ENCODE measurements at places on chromosomes 3 and 15.
A peak's percentile ranks its signal among the peaks of the same experiment; 100 is the strongest.

- no peak for DNase-seq
Observed at GRCh38 chr3:126270145-126270811, 86.9 kb downstream of the KLF15 start.

GRCh38 chr15:72229076-72229946 lies 1.7 kb downstream of the PKM start:
- no peak for DNase-seq

- no peak for DNase-seq
Observed at GRCh38 chr3:12878141-12878574, 36.8 kb upstream of the RPL32 start.

- no peak for DNase-seq
Observed at GRCh38 chr15:83850015-83850414, 196.1 kb downstream of the ADAMTSL3 start.

GRCh38 chr3:152559246-152559645 lies 275.7 kb upstream of the P2RY1 start:
- no peak for DNase-seq

DNA sequence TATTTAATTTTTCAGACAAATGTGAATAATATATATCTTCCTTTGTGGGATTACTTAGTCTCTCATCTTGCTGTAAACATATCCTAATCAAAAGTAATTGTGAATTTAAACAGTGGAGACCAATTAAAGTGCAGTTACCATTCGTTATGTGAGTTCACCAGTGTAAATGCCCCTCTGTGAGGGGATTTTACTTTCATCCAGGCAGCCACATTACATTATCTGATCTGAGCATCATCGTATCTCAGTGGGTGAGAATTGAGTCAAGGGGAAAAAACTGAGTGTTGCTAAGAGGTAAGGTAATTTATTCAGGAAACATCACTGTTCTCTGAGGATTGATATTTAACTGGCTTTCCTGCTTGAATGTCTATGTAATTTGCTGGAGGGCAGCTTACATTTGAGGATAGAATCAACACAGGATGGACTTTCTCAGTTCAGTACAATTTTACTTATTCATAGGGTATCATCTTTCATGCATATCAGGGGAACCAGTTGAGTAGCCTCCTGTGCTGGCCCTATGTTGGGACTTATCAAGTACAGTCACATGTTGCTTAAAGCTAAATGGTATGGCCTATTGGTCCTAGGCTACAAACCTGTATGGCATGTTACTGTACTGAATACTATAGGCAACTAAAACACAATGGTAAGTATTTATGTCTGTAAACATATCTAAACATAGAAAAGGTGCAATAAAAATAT lies 219.7 kb downstream of the CD47 start:
- no peak for DNase-seq

GRCh38 chr15:57160823-57161560 lies 215.3 kb upstream of the CGNL1 start:
- no peak for DNase-seq

GRCh38 chr3:42289026-42289425 lies 23.0 kb upstream of the CCK start:
- no peak for DNase-seq

- no peak for DNase-seq
Observed at GRCh38 chr3:77191640-77192039, 151.7 kb downstream of the ROBO2 start.

- DNase-seq, result no peak
Observed at GRCh38 chr3:152263711-152264110, 5.0 kb upstream of the MBNL1 start.

- no peak for DNase-seq
Observed at GRCh38 chr3:30551927-30552326, 54.5 kb upstream of the TGFBR2 start.

DNA sequence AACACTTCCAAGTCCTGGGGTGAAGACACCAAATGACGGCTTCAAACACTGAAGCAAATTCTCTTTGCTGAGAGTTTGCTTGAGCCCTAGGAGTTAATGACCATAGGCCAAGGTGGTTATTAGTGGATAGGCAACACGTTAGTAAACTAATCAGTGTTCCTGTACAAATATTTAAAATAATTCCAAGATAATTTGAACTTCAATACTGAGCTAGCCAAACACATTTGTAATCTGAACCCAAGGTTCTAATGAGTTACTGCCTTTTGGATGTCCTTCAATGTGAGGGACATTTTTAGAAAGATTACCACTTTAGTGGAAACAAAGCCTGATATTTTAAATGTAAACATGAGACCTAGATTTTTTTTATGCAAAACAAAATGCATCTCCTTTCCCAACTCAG lies 94.6 kb downstream of the THRB start:
- DNase-seq, result no peak

- DNase-seq, result no peak
Observed at GRCh38 chr15:89301304-89302089, 33.1 kb downstream of the POLG start.

DNA sequence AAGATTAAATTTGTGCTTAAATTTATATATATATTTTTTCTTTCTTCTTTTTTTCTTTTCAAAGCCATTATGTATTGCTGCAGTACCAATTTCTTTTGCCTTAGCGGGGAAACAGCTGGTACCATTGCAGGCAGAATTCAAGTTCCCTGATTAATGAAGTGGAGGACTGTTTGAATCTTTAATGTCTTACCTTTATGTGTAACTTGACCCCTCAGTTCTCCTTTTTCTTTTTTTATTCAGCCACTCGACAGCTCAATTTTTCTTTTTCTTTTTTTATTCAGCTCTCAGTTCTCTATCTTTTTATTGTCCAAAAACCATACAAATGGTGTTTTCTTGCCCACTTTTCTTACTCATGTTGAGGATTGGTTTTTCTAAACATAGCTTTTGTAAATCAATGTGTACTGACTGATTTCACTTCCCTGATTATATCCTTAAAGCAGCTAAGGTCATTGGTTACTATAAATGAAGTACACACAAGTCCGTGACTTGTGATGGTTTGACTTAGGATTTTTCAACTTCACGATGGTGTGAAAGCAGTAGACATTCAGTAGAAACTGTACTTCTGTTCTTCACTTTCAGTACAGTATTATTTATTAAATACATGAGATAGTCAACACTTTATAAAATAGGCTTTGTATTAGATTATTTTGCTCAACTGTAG lies 22.8 kb downstream of the ATP2C1 start:
- no peak for DNase-seq

DNA sequence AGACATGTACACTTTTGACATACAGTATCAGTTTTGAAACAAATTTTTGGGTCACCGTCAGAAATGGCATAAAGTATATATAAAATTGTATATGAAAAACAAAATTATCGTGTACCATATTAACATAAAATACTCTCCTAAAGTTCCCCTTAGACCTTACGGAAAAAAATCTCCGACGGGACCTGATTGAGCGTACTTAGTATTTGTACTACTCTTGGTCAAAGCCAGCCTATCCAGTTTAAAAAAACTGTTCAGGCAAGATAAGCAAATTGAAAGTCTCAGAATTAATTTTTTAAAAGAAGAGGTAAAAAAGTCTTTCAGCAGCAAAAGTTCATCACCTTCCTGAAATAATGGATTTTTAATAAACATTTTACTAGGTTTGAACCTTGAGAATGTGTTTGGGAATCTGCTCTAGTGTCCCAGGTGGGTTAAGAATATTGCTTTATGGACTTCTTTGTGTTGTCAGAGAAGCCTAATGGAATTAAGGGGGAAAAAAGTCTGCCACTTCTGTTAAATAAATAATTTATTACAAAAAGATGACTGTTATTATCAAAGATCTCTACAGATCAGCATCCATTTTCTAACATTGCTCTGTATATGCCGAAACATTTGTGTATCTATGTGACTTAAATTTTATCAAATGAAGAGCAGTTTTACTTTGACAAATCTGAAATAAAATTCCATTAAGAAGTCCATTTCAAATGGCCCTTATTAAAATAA lies 48.6 kb downstream of the ZBTB20 start:
- DNase-seq, result no peak

- no peak for DNase-seq
Observed at GRCh38 chr3:104961851-104962250, 404.9 kb upstream of the ALCAM start.

- DNase-seq, result no peak
Observed at GRCh38 chr3:112741983-112742382, 101.0 kb upstream of the CCDC80 start.

DNA sequence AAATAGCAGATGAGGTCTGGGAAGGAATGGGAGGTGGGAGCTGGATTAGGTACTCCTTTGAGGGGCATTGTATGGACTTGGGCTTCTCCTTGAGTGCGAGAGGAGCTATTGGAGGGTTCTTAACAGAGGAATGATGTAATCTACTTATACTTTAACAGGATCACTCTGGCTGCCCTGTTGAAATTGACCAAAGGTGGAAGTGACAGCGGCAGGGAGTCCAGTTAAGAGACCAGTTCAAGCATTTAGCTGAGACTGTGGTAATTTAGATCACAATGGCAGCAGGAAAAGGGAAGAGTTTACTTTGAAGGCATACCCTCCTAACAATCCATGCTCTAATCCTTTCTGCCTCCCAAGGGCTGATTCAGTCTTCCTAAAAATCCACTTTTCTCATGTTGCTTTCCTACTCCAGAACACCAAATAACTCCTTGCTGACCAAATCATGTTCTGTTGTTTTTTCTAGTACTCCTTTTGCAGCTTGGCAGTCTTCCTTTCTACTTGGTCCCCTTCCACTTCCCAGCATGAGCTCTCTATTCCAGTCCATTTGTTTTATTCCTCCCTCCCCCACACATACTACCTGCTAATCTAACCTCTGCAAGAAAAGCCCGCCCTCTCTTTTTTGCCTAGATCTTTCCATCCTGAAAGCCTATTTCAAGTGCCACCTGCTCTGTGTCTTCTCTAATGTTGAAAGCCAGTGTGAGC lies 139.4 kb downstream of the NECTIN3 start:
- DNase-seq, result no peak

GRCh38 chr15:41935566-41936020 lies 36.8 kb downstream of the EHD4 start:
- DNase-seq, result no peak

GRCh38 chr15:33314069-33314468 lies 3.3 kb downstream of the RYR3 start:
- DNase-seq, result no peak

DNA sequence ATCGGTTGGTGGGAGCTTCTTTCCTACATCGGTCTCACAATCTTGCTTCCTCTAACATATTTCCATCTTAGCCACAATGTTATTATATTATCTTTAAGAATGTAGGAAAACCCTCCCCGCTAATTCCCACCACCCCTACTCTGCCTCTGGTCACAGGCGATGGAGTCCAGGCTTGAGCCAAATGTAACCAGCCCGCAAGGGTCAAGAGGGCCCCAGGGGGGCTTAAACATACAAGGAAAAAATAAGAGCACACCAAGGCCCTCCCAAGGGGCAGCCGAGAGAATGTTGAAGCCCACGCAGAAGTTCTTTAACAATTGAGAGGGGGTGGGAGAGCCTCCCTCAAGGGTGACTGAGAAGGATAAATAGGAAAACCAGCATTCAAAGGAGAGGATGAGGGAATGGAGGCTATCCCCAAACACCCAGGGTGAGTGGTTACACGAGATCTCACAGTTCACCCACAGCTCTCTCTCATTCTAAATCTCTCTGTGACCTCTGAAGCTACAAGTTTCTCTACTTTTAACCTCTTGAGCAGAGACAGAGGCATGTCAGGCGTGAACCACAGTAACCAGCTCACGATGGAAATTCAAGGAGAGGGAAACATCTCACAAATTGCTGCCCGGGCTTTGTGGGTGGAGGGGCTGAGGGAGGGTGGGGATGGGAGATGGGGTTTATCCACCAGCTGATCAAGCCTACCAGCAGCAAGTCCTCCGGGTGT lies 31.4 kb upstream of the UACA start:
- no peak for DNase-seq

DNA sequence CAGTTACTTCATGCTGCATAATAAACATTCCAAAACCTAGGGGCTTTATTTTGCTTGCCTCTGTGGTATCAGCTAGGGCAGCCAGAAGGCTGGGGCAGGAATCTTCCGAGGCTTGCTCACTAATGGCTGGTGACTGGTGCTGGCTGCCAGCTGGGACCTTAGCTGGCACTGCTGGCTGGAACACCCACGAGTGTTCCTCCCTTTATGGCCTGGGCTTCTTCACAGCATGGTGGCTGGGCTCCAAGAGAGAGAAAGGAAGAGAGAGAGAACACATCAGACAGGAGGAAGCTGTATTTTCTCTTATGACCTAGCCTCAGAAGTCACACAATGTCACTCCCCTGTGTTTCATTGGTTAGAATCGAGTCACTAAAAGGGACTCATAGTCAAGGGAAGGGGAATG lies 23.9 kb upstream of the CDCP1 start:
- no peak for DNase-seq

DNA sequence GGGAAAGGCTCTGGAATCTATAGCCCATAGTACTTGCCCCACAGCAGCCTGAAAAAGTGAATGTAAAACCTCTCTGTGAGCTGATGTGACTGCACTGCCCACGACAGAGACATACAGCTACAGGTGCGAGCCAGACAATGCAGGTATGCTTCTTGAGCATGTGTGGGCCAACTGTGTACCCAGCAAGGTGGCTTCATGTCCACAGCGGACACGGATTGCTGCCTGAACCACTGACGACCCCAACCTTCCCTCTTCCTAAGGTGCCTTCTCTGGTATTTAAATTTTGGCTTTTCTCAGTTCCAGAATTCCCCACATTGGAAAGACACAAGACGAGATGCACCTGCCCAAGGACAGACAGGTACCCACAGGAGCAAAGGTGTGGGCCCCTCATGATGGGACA lies 65.8 kb downstream of the SCN5A start:
- no peak for DNase-seq

- DNase-seq, result peak; percentile 23
Observed at GRCh38 chr3:61848885-61849284, 287.5 kb downstream of the PTPRG start.

DNA sequence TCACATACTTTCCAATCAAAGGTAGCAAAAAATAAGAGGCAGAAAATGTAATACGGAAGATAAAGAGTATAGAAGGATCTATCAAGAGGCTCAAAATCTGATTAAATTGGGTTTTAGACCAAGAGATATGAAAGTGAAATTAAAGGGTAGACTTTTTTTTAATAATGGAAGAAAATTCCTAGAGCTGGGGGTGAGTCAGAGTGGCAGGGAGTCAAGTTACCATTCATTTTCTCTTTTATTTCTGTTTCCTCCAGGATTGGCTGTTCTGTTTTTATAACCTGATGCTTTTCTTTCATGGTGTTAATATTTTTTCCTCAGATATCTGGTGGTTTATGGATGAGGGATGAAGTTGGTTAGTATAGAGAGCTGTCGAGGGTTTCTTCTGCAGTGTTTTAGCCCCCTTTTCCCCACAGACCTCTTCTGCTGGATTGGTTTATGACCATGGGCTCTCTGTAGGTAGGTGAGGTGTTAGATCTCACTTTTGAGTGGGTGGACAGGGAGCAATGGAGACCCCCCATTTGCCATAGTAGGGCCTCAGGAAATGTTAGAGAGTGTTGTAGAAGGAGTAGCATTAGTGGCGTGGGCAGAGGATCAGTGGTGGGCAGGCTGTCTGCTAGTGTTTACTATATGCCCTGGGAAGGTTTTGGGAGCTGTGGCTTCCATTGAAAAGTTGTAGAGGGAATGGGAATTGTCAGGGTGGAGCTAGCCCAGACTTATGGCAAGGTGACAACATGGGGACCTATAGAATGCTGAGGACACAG lies 201.6 kb upstream of the GOLGA6L4 start:
- DNase-seq, result no peak

- DNase-seq, result no peak
Observed at GRCh38 chr3:134647902-134648760, 2.7 kb downstream of the KY start.

Data from non-pigmented ciliary epithelial cell (primary cell).